Renal cortex interstitium (tissue), 15 donors: ENCODE measurements at places on chromosomes 1 and 21. TPM values are rescaled to one million over a fixed set of nuclear protein-coding genes. Genes with fewer than 3 reads are reported as not detected.
A peak's percentile ranks its signal among the peaks of the same experiment; 100 is the strongest.

- no peak for DNase-seq
Observed at GRCh38 chr1:67711855-67712212, 26.8 kb downstream of the GADD45A start.

DNA sequence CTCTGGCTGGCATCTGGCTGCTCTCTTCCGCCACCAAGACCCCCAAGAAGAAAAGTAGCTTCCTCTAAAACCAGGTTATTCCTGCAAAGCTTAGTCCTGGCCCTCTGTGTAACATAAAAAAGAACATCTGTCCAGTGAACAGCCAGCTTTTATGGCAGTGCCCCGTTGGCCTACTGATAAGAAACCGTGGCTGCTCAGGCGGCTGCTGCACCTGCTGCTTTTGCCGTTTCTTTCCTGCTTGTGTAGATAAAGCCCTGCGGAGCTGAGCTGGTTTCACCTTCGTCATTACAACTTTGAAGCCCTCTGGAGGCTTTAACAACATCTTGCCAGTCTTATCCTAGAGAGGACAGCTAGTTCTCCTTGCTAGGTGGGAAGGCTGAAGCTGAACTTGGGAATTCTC lies 20.5 kb downstream of the ELAPOR1 start:
- no peak for DNase-seq

- DNase-seq: no peak
Observed at GRCh38 chr1:237269938-237270337, 228.0 kb downstream of the RYR2 start.

DNA sequence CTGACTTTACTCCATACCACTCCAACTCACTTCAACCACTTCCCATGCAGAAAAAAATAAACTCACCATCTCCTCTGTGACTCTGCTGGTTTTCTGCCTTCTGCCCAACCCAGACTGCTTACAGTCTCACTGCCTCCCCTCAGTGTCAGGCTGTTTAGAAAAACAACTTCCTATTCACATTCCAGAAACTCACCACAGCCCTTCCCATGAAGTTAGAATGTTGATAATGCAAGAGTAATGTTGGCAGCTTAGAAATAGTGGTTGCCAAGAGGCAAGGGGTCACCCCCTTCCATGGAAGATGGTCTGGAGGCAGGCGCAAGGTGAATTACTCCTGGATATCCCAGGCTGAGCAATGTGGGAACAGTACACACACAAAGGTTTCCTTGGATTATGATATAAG lies at the start of gene SELP:
Gene SELP, minus strand, starts transcription at position 119 of the 400 bp plus-strand sequence. Its CDS starts 50 bp downstream, at position 69.
- DNase-seq: no peak

DNA sequence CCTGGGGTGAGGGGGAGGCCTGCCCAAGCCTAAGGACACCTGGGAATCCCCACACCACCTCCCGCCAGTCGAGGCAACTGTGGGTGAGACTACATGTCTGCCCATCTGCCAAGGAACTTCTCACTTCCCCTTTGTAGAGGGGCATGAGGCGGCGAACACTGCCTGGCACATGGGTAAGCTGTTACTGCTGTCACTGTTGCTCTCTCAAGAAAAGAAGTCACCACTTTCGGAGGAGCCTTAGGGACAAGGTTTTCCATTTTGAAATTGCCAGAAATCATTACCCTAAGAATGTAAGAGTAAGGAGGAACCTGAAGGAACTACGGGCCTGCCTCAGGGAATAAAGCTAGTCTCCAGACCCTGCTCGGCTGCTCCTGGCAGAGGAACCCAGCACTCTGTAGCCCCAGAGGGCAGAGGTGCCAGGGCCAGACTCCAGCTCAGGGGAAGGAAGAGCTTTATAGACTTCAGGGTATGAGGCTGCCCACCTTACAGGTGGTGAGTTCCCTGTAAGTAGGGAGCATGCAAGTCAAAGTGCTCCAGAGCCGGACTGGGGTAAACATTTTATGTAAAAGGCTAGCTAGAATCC lies 23.3 kb downstream of the SLC2A1 start:
- no peak for DNase-seq

DNA sequence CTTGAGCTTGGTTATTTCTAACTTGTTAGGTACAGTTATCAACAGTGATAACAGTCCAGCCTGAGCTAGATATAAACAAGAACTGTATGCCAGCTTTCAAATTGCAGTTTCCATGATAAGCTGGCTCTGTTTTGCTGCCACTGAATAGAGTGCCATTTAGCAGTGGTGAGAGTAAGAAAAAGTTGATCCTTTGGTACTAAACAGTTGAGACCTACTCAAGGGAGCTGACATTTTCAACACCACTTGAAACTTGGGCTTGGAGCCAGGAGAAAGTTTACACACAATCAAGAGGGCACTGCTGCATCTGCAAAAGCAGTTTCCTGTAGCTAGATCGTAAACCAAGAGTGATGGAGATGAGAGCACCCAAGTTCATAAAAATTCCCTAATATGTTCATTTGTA lies 131.3 kb downstream of the RGS7 start:
- no peak for DNase-seq

GRCh38 chr1:92730476-92730875 lies 54.4 kb downstream of the EVI5 start:
- no peak for DNase-seq

DNA sequence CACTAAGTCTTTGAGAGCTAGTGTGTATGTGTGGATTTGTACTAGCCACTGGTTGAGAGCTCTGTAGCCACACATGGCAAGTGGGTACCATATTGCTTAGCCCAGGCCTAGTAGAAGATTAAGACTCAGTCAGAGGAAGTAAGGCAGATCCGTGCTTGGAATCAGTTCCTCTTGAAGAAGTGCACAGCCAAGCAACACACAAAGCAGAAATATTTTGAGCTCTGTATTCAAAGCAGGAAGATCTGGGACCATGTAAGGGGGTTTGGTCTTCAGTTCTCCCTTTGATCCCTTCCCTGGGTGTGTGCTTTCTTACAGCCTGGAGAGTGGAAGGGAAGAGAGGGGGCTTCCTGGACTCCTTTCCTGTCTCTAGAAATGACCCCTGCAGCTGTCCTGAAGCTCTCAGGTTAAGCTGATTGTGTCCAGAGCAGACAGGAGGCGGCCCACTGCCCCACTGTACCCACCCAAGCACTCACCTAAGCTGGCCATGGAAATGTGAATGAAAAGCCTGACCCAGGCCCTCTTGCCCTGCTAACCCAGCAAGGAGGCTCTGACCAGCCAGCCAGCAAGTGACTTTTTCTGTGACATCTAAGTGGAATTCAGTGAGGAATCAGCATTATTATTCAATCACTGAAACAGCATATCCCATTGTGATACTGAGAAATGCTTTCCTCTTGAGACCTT lies 3.6 kb downstream of the ETS2 start:
- DNase-seq: no peak

DNA sequence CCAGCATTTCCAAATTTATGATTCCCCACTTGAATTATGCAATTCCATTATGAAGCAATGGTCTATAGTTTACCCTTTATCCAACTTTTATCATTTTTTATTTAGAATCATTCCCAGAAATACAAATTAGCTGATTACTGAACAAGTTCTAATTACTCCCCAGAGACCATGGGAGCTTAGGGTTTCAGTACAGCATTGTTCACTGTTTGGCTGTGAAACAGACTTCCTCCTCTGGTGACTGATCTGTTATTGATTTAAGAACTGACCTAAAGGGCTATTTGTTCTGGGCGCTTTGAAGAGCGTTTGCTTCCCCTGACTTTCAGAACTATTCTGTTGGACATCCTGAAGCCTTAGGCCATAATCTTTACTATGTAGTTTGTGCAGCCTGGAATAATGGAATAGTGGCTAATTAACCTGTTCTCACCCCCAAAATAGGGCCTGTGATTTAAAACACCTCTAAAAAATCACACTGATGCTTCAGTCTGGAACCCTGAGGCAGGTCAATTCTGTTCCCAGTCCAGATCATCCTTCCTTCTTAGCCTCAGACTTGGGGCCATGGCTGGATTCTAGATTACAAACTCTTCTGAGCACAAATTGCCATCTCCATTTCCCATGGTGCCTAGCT lies 58.7 kb downstream of the ALG14 start:
- DNase-seq: peak; percentile 53

- no peak for DNase-seq
Observed at GRCh38 chr21:45050345-45050796, 24.0 kb upstream of the ADARB1 start.

- DNase-seq: no peak
Observed at GRCh38 chr21:26783466-26784195, 61.6 kb downstream of the ADAMTS1 start.

DNA sequence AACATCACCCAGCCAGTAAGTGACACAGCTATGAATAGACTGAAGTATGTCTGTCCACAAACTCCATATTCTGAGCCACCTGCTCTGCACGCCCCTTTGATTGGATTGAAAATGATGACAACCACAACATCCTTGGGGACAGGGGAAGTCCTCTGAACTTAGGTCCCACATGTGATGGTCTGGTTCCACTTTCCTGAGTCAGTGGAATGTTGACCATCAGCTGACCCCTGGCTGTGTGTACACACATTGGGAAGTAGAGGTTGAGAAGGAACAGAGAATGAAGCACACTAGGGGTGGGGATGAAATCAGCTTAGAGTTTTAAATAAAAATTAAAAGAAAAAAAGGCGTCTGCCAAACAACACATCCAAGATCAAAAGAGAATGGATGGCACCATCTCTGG lies 8.0 kb upstream of the DISP3 start:
- no peak for DNase-seq

GRCh38 chr21:41932191-41932575 lies 21.6 kb downstream of the C2CD2 start:
- no peak for DNase-seq

GRCh38 chr1:179310721-179311120 lies 17.1 kb downstream of the SOAT1 start:
- no peak for DNase-seq

DNA sequence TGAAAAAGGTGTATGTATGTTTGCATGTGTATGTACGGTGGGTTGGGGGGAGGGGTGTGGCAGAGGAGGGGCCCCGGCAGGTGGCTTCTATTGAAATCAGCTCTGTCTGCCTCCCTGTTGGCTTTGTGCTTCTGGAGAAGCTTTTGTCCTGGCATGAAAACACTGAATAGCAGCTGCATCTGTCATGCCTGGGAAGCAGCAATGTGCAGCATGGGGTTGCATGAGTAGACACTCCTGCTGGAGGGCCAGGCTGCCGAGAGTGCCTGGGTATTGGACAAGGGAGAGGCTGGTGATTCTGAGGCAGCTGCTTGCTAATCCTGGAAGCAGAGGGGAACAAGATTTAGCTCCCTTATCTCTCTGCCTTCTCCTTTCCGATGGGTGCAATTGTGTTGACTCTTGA lies 20.5 kb downstream of the MAPKAPK2 start:
- DNase-seq: no peak

GRCh38 chr1:66244429-66244828 lies 289.5 kb upstream of the SGIP1 start:
- no peak for DNase-seq

DNA sequence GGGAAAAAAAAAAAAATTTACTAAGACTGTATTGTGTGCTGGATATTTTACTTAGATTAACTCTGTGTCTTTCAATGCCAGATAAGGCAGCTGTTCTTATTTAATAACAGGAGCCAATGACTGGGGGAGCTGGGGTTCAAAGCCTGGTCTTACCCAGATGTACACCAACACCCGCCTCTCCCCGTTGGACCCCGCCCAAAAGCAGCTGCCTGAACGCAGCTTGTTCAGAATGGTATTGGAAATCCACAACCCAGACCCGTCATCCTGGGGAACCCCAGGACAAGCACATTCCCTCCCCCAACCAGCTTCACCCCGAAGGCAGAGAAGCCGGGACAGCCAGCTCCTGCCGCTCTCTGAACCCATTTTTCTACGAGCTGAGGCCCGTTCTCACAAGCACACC lies 113.6 kb upstream of the TMPRSS2 start:
- no peak for DNase-seq

DNA sequence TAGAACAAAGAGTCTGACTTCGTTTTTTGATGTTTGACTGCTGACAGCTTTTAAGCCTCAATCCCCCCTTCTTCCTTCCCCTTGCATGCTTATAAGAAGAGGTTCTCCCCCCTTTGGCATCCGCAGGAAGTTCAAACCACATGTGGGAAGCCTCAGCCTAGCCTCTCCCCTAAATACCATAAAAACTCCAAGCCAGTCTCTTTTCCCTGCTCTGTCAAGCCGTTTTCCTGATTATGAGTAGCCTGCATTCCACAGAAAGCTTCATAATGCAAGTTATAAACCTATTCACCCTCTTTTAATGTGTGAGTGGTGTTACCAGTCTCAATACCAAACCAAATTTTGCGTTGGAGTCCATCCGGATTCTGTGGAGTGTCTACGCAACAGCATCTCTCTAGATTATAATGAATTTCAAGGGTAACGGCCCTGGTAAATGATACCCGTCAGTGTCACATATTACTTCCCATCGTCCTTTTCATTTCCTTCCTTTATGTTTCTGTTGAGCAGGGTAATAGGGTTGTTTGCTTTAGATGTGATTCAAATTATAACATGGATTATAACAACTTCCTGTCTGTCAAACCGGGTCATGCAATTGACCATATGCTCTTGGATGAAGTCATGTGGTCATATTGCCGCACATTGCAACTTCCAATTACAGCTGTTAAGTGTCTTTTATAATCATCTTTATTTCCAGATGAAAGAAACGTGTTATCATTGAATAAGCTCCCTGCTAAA lies 717.5 kb downstream of the RWDD3 start:
- peak; percentile 47 for DNase-seq

DNA sequence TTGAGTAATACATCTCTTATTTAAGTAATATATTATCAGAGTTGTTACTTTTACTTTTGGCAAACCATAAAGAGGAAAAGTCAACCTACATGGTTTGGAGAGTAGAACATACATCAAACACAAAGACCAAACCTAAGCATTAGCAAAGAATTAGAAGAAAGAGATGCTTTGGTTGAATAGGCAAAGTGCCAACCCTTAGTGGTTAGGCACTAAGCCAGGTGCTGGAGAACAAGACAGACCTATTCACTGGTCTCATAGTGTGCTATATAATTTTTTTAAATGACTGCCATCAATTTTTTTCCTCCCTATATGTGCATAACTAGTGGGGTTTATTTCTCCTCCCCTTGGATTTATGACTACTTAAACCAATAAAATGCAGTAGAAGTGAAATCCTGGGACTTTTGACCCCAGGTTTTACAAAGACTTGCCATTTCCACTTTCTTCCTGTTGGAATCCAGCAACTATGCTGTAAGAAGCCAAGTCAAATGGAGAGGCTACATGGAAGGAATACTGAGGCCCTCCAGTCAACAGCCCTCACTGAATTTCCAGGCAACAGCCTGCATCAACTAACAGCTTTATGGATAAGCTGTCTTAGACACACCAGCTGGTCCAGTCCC lies 69.8 kb upstream of the HAO2 start:
- no peak for DNase-seq

DNA sequence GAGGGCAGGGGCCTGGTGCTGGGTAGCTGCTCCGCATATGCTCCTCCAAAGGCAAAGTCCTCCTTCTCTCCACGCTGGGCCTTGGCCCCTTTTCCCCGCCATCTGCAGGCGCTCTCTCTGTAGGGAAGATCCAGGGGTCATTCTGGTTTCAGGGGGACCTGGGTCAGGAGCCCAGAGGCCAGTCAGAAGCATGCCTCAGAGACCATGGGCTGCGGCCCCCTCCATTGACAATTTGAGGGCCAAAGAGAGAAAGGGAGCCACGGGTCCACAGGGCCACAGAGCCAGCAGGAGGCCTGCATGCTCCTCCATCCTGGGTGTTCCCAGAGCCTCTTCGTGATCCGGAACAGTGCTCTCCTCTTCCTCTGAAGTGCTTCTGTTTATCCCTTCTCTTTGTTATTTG lies 2.1 kb upstream of the CLDN19 start:
- DNase-seq: no peak

Gene BSND
- 3.3 TPM for polyA plus RNA-seq

Gene NPPA
- polyA plus RNA-seq: 0.33 TPM

Gene STIL
- polyA plus RNA-seq: 10.0 TPM

Gene KCND3
- 1.5 TPM for polyA plus RNA-seq

Gene G0S2
- 9.5 TPM for polyA plus RNA-seq

Gene LCE2A
- not detected for polyA plus RNA-seq

Gene S1PR1
- 20.0 TPM for polyA plus RNA-seq

Gene KRTAP12-2
- polyA plus RNA-seq: not detected

Gene PADI4
- polyA plus RNA-seq: 0.79 TPM

Gene CELA3A
- polyA plus RNA-seq: not detected
